Cerebellar nuclear complex (tissue), 1 donor: ENCODE measurements at places on chromosomes 6 and 20.

GRCh38 chr20:10060226-10060625 is 25.4 kb downstream of the ANKEF1 start:
- DNase-seq: no peak

GRCh38 chr20:9590189-9590588 is 75.8 kb downstream of the LAMP5 start:
- no peak for DNase-seq

GRCh38 chr6:39849764-39850163 is 57.6 kb downstream of the DAAM2 start:
- DNase-seq: no peak

GRCh38 chr6:43873806-43874714 is 104.0 kb downstream of the VEGFA start:
- no peak for DNase-seq

DNA sequence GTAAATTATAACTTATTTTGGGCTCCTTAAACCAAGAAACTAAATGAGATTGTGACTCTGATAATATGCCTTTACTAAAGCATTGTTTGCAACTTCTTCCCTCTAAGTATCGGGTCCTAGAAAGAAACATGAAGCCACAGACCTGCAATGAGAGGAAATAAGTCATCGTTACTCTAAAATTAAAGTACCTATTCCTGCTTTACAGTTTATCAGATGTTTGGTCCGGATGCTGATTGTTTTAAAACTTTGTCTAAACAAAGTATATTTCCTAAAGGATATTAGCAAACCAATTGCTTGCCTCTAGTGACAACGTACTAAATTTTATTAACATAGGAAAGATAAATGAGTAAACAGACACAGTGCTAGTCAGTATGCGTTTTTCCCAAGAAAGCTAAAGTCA is 216.8 kb downstream of the GJA1 start:
- DNase-seq: no peak

- no peak for DNase-seq
These were observed 1.1 kb downstream of the TULP1 start for GRCh38 chr6:35511562-35511941.
